ENCODE measurements at places on chromosomes 11 and 22.

GRCh38 chr11:121652971-121653370 is 200.2 kb upstream of the SORL1-AS1 start:
- DNase-seq: peak; percentile 46

- DNase-seq: no peak
Measured at GRCh38 chr11:112195951-112196351, 20.6 kb downstream of the BCO2 start.

DNA sequence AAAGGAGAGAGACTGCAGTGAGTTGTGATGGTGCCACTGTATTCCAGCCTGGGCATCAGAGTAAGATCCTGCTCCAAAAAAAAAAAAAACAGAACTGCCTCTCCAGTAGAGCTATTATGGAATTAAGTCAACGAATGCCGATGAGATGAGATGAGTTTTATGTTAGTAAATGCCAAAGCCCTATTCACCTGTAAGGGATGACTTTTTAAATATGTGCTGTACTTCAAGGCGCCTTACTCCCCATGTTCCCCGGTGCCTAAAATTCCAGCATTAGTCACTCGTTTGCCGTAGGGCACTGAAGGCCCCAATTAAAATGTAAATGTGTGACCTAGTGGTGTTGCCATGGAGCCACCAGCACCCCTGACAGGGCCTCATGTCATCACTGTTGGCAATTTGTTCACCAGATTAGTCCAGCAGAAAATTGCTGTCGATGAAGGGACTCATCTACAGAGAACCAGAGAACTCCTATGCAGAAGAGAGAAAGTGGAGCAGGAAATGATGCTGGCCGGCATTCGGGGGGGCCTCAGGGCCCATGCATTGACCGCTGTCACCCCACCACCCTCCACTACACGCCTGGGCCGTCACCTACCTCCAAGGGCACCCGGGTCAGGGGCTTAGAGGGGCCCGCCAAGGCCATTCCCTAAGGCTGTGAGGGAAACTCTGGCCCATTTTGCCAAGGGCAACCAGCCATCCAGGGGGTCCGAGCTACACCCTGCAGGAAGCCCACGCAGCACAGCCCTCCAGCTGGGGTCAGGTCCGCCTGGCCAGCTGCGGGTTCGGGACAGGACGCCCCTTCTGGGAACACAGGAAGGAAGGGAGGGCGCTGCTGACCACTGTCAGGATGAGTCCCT is 17.8 kb downstream of the LIF start:
- no peak for DNase-seq

DNA sequence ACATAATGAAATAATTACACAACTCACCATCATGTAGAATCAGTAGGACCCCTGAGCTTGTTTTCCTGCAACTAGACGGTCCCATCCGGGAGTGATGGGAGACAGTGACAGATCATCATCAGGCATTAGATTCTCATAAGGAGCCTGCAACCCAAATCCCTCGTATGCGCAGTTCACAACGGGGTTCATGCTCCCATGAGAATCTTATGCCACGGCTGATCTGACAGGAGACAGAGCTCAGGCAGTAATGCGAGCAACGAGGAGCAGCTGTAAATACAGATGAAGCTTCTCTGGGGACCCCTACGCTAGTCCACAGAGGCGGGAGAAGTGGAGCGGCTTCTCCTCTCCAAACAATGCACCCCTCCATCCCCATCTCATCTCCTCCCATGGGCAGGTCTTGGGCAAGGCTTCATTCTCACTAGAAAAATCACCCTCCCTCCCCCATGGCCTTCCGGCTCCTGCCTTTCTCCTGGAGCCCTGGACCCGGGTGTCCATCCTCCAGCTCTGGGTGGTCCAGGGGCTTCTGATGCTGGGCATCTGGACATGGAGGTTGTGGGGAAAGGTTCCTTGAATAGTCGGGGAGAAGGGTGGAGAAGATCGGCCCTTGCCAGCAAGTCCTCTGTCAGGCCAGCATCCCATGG is 16.2 kb upstream of the RAC2 start:
- no peak for DNase-seq

- no peak for DNase-seq
Measured at GRCh38 chr11:74123008-74123448, 47.8 kb downstream of the C2CD3 start.

DNA sequence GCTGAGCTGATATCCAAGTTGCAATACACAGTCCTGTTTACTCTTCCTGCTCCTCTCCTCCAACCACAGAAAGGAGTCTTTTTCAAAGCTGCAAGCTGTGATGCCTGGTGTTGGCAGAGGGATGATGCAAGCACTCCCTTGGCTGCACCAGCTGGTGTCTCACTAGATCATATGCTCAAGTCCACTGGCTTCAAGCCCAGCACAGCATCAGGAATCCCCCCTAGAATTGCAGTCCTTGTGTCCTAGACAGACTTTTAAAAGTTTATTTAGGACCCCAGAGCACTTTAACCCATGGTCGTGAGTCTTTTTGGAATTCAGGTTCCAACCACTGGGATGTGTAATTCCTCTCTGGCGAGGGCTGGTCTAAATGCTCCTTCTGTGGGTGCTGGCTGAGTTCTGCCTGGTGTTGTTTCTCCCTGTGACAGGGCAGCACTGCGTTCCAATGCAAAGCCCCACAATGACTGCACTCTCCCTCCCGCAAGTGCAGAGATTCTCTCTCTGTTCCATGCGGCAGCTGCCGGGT is 1.9 kb upstream of the HEPN1 start:
- peak; percentile 62 for DNase-seq

DNA sequence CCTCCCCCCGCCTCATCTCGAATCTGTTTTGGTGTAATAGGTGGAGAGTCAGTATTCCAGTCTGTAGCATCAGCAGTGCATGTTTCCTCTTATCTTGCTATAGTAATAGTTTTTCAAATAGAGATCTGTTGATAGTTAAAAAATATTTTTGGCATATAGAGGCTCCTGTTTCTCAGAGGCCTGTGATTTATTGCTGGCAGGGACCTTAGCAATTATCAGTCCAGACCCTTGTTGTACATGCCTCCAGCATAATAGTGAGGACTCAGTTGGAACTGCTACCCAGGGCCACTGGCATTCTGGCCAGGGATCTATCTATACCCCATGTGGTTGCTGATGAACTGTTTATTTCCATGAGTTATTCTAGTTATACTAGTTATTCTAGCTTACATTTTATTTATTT is 52.6 kb downstream of the SPECC1L start:
- no peak for DNase-seq

DNA sequence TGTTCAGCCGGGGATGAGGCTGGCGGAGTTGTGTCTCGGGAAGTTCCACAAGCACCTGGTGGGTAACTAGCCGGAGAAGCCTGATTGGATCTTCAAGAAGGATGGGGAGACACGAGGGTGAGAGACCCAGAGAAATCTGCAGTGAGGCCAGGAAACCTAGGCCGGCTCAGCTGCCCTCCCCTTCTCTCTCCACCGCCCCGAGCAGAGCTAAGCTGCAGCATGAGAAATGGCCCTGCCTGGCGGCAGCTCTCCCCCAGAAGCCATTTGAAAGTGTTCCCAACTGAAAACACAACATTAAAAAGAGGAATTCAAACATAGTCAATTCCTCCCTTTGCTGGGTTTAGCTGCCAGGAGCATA is 77.8 kb upstream of the SHISAL1 start:
- DNase-seq: peak; percentile 22

DNA sequence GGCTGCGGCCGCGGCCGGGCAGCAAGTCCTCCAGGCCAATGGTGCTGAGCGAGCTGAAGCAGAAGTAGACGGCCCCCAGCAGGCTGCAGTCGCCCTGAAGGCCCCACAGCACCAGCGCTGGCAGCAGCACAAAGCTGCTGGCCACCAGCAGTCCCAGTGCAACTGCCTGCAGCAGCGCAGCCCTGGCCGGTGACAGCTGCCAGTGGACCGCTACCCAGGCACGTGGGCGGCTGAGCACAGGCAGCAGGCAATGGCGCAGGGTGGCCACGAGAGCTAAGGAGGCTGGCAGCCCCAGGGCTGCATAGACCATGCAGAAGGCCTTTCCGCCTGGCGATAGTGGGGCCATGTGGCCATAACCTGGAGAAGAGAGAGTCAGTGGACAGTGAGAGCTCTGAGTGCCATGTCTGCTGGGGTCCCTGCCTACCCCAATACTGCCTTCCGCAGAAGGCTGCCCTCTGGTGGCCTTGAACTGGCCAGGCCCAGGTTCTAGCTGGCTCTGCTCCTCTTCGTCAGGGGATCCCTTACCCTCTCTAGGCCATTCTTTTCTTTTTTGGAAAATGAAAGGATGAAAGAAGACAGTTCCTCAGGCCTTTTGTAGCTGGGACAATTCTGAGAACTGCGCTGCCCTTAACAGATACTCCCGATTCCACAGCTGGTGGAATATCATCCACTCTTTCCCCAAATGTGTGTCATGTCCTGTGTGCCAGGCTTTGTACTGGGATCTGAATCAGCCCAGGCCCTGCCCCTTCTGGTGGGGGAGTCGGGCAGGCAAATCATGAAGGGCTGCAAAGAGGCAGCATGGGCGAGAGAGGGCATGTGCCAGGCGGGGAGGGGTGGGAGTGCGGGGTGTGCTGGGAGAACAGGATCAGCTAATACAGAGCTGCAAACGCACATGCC is 1.8 kb downstream of the KCNK7 start:
- no peak for DNase-seq

GRCh38 chr22:49964136-49965090 is 3.8 kb downstream of the PIM3 start:
- DNase-seq: peak; percentile 29

DNA sequence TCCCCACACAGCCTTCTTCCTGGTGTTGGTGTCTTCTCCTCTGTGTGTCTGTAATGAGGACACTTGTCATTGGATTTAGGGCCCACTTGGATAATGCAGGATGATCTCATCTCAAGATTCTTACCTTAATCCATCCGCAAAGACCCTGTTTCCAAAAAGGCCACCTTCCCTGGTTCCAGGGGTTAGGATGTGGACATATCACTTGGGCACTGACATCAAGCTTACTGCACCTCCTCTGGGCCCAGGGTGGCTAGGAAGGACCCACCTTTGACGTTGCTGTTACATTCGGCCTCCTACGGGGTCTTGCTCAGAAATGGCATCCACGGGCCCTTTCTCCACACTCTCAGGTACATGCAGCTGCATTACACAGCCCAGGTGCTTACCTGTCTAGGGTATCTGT is 535.9 kb downstream of the BRD1 start:
- DNase-seq: no peak

GRCh38 chr11:106442032-106442431 is 364.6 kb downstream of the AASDHPPT start:
- DNase-seq: no peak

DNA sequence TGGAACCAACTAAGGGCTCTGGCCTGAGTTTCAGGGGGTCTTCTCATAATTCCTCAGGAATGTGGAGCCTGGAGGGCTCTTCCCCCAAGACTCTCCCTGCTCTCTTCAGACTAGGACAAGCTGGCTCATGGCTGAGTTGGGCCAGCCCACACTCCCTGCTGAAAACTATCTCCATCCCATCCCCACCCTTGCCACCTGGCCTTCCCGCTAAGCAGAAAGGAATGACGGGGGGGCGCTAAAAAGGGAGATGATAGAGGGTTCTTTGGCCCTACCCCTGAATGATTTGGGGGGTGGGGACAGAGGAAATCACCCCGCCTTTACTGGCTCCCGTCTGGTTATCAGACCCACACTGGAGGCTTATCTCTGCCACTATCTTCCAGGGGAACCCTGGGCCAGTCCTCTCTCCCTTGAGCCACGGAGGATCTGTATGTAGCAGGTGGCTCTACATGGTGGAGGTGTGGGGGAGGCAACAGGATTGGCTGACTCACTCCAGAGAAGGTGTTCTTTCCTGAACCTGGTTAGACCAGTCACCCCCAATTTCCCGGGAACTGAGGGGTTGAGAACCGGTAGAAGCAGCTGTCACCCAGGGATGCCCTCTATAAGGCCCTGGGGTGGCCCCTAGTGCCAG is 5.7 kb downstream of the SMTN start:
- DNase-seq: peak; percentile 28

DNA sequence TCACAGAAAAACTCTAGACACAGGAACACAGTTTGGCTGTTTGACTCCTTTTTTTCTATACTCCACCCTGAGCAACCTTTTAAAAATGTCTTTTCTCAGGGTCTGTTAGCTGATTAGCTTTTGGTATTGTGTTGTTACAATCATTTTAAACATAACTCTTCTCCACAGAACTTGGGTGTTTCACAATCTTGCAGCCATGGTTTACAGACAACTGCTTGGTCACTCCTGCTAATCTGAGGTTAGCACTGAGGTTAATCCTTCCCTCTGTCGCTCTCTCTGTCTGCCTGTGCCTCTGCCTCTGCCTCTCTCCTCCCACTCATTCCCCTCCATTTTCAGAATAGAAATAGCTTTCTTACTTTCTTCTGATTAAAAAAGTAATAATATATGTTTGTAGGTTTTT is 62.4 kb upstream of the ZBED5 start:
- DNase-seq: no peak

- peak; percentile 40 for DNase-seq
Measured at GRCh38 chr11:623999-624704, 603 bp downstream of the CDHR5 start.

DNA sequence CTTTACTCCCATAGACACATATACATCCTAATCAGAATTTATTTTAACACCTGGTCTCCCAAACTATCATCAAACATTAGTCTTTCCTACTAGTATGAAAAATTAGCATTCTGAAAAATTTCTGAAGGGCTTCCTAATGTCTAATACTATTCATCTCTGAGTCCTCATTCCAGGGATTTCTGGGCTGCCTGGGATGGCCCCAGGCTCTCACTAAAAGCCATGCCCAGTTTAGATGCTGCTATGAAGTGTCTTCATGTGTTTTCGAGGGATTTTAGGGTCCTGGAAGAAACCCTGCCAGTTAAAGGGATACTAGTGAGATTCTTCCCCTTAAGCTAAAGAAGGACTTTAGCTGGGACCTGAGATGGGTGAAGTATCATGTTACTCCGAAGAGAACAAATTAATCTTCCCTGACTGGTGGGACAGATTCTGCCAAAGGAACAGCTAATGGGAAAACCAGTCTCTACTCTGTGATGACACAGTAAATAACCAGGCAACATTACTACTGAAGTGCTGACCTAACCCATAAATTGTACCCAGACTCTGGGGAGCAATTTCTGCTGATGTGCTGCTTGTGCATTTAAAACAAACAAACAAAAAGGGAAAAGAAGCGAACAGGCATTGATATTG is 342.6 kb downstream of the SOX6 start:
- no peak for DNase-seq

DNA sequence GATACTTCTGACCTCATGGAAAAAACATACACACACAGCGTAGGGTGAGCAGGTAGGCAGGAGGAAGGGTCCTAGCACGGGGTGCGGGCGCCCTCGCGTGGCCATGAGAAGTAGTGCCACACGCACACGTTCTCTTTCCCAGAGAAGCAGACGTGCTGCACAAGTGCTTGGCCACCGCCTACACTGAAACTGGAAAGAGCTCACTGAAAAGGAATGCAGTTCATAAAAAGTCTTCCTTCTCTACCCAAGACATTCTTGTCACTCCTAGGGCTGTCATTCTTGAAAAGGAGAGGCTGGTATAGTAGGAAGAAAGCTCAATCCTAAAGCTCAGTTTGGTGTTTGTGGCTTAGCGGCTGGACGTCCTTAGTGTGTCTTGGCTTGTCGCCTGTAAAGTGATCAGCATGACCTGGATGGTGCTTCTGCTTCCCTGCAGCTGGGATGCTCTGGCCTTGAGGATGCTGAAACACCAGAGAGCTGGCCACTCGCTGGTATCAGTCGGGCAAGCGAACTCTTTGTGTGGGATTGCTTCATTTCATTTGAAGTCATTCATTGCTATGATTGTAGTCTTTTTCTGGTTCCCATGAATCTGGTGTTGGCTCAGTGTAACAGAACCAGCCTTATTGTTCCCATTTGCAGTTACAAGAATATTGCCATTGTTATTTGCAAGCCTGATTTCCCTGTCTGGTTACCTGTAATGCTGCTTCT is 303.8 kb downstream of the NTM start:
- DNase-seq: peak; percentile 85

GRCh38 chr22:44369293-44369661 is 56.5 kb upstream of the SHISAL1 start:
- no peak for DNase-seq

All from left hindlimb (tissue), 1 donor.